ENCODE measurements at places on chromosomes 3 and 15.

GRCh38 chr3:169383770-169384169, 279.7 kb downstream of the MECOM start:
- H3K4me3 ChIP-seq: no peak overlapping the region
- H3K4me1 ChIP-seq: no peaks in the 10 kb centered on the region
- DNase-seq: no peak
- H3K27me3 ChIP-seq: no peaks in the 10 kb centered on the region

GRCh38 chr3:177144922-177145321, 52.4 kb downstream of the TBL1XR1 start:
- H3K4me1 ChIP-seq: peaks cover 63% of the 10 kb centered on the region
- no peaks in the 10 kb centered on the region for H3K27me3 ChIP-seq
- no peak overlapping the region for H3K4me3 ChIP-seq

GRCh38 chr3:160008961-160009360, 20.3 kb downstream of the IL12A start:
- H3K27me3 ChIP-seq: no peaks in the 10 kb centered on the region
- no peaks in the 10 kb centered on the region for H3K36me3 ChIP-seq
- H3K27ac ChIP-seq: no peak overlapping the region
- no peak for DNase-seq
- no peak overlapping the region for H3K4me3 ChIP-seq
- no peaks in the 10 kb centered on the region for H3K4me1 ChIP-seq

- no peaks in the 10 kb centered on the region for H3K27me3 ChIP-seq
- no peak for DNase-seq
- no peak overlapping the region for H3K4me3 ChIP-seq
- H3K4me1 ChIP-seq: no peaks in the 10 kb centered on the region
Measured at GRCh38 chr3:32224016-32224516, 14.4 kb upstream of the CMTM8 start.

GRCh38 chr3:191391861-191392808, 61.8 kb upstream of the UTS2B start:
- no peak overlapping the region for H3K27ac ChIP-seq
- H3K27me3 ChIP-seq: no peaks in the 10 kb centered on the region
- no peak overlapping the region for H3K4me3 ChIP-seq
- peaks cover 1% of the 10 kb centered on the region for H3K4me1 ChIP-seq

GRCh38 chr3:101072300-101072699, 79.1 kb upstream of the ABI3BP start:
- no peaks in the 10 kb centered on the region for H3K36me3 ChIP-seq
- H3K4me3 ChIP-seq: no peak overlapping the region
- H3K27me3 ChIP-seq: no peaks in the 10 kb centered on the region
- no peaks in the 10 kb centered on the region for H3K4me1 ChIP-seq

- H3K4me3 ChIP-seq: no peak overlapping the region
- no peak for DNase-seq
- peaks cover 4% of the 10 kb centered on the region for H3K4me1 ChIP-seq
- no peaks in the 10 kb centered on the region for H3K36me3 ChIP-seq
- no peak overlapping the region for H3K27ac ChIP-seq
- no peaks in the 10 kb centered on the region for H3K27me3 ChIP-seq
Measured at GRCh38 chr15:40918799-40919392, 10.2 kb upstream of the DLL4 start.

Measured in thyroid gland (tissue), 4 donors.